ENCODE measurements at places on chromosomes 12 and 14.

GRCh38 chr14:53748691-53749090, 207.9 kb downstream of the BMP4 start:
- no peak for DNase-seq

GRCh38 chr14:103374121-103374520, 11.1 kb upstream of the MARK3 start:
- DNase-seq, result no peak

- no peak for DNase-seq
Observed at GRCh38 chr14:55586411-55586810, 6.4 kb downstream of the KTN1 start.

DNA sequence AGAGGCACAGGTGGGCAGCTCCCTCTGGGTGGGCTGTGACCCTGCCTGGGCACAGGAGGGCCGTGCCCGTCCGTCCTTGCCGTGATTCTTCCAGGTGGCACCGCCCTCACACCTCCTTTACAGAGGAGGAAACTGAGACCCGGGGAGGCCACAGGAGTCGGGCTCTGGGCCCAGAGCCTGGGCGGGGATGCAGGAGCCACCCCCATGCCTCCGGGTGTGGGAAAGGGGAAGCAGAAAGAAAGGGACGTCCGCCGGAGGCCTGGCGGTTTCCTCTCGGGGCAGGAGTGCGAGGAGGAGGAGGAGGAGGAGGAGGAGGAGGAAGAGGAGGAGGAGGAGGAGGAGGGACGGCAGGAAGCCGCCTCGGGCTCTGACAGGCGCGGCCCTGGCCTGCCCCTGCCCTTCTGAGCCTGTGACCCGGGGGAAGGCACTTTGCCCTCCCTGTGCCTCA, 23.0 kb downstream of the SH2B3 start:
- DNase-seq, result no peak

GRCh38 chr12:130669797-130670196, 46.3 kb downstream of the RIMBP2 start:
- no peak for DNase-seq

GRCh38 chr12:71222436-71222835, 64.6 kb upstream of the TSPAN8 start:
- no peak for DNase-seq

DNA sequence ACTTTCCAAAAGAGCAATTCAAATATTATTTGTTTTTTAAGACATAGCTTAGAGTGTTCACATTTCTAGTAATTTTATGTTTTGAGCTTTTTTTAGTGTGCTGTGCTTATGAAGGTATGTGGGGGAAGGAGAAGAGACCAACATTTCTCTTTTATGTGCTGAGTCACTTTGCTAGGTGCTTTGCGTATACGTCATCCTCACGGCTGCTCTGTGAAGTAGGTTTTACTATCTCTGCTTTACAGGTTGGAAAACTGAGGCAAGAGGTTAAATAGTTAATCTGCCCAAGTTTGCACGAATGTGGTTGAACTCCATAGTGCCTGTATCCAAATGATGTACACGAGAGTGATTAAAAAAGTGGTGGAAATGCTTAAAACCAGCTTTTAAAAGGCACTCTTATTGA, 75.9 kb downstream of the AEBP2 start:
- DNase-seq, result no peak

DNA sequence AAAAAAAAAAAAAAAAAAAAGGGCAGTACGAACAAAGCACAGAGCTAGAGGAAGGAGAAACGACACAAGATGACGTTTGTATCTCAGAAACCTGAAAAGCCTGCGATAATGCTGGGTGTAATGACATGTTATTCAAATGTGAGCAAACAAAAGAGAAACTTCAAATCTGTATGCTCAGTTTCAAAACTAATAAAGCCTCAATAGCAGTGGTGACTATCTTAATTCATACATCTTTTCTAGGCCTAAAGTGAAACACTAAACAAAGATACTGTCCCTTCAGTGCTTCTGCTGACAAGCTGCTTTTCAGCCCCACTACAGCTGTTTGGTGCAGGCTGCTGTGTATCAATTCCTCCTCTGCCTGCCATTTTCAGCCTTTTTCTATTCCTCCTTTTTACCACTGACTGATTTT, 15.8 kb downstream of the ITPR2 start:
- DNase-seq, result no peak

GRCh38 chr14:63833728-63834127, 19.1 kb upstream of the SYNE2 start:
- no peak for DNase-seq

GRCh38 chr14:30553311-30553989, 5.5 kb upstream of the G2E3 start:
- DNase-seq, result no peak

DNA sequence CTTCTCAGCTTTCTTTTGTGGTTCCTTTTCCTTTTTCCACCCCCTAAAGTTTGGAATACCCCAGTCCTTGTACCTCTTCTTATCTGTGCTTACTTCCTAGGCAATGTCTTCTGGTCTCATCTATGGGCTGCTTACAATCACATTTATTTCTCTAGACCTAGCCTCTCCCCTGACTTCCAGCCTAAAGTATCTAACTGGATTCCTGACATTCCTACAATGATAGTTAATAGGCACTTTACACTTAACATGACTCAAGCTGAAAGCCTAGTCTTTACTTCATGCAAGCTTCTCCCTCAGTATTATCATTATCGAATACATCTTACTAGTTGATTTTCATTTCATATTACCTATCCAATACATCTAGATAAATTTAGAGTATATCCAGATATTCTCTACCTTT, 21.2 kb downstream of the CLECL1 start:
- DNase-seq, result no peak

DNA sequence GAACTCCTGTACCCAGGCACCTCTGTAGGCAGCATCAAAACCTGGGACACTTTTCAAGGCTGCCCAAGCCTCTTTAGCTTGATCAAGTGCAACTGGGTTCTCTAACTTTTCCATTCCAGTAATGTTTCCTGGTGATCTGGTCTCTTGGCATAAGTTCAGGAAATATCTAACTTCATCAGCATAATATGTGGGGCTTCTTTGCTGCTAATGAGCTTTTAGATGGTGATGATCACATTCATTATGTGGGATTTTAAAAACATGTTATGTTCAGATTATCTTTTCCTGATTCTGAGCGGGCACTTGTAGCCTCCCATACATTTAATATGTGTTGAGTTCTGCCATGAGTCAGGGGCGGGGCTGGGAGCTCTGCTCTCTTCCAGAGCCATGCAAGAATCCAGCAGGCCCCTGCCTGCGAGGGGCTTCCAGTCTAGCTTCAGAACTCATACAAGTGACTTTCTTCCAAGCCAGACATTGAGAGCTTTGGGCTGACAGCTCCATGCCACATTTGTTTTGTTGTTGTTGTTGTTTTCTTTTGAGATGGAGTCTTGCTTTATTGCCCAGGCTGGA, 39.5 kb upstream of the RIN3 start:
- DNase-seq, result no peak

DNA sequence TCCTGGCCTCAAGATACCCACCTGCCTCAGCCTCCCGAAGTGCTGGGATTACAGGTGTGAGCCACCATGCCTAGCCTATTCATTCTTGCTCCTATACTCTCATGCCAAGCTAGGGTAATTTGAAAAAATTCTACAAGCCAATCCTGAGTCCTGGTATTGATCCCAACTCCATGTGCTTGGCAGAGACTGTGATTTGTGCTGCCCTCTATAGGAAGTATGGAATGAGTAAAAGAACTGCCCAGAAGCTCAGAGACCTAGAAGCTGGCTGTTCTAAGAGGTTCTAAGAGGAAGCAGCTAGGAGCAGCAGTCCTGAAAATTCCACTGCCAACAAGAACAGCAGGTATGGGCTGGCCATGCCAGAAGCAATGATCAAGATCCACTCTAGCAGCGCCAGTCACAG, 402.5 kb downstream of the PCNX1 start:
- no peak for DNase-seq

- DNase-seq, result no peak
Observed at GRCh38 chr12:102372087-102372486, 108.3 kb downstream of the IGF1 start.

GRCh38 chr12:66600903-66601302, 78.0 kb downstream of the GRIP1 start:
- no peak for DNase-seq
